ENCODE measurements at places on chromosomes 5 and 9.

GRCh38 chr9:121217609-121218292, 16.1 kb upstream of the RAB14 start:
- no peak for DNase-seq

- no peak for DNase-seq
Observed at GRCh38 chr5:180809403-180810209, 7.0 kb upstream of the MGAT1 start.

DNA sequence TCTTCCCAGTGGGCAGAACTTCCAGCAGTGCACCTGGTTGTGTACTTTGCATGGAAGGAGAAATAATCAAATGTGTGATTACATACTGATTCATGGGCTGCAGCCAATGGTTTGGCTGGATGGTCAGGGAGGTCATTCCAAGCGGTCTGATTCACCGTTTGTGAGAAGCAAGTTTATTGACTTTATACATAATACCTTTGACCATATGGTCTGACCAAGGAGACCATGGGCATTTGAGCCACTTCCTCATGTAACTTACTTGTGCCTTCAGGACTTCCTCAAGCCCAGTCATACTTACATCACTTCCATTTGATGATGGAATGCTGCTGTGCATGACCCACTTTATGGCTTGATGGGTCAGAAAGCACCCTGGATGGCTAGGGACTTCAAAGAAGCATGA, 41.1 kb downstream of the DAP start:
- peak; percentile 80 for DNase-seq

DNA sequence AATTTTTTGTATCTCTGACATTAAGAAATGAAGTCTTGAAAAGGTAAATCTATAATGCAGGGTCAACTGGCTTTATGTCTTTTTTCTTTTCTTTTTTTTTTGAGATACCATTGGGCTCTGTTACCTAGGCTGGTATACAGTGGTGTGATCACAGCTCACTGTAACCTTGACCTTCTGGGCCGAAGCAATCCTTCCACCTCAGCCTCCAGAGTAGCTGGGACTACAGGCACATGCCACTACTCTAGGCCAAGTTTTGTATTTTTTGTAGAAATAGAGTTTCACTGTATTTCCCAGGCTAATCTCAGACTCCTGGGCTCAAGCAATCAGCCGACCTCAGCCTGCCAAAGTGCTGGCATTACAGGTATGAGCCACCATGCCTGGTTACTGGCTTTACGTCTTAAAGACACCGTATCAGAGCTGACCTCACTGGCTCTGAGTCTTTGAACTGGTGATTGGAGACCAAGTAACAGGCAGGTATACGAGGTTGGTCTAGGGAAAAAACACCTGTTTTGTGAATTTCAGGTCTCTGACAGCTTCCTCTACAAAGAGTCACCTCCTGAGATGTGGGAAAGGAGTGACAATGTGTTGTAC, 70.4 kb upstream of the GPBP1 start:
- DNase-seq: no peak

DNA sequence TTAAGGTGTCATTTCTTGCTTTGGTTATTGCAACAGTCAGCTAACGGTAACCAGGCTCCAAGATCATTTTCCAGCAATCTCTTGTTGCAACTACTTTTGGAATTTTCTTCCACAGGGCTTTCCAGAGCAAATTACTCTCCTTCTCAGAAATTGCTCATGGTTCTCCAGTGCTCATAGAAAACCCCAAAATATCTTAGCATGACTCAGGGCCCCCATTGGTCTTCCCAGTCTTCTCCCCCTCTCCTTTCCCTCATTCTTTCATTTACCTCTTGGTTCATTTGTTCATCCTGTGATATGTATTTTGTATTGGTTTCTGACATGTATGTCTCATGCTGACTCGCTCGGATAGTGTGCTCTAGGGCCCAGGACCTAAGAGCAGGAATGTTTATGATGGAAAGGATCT, 35.6 kb downstream of the WWC1 start:
- no peak for DNase-seq

DNA sequence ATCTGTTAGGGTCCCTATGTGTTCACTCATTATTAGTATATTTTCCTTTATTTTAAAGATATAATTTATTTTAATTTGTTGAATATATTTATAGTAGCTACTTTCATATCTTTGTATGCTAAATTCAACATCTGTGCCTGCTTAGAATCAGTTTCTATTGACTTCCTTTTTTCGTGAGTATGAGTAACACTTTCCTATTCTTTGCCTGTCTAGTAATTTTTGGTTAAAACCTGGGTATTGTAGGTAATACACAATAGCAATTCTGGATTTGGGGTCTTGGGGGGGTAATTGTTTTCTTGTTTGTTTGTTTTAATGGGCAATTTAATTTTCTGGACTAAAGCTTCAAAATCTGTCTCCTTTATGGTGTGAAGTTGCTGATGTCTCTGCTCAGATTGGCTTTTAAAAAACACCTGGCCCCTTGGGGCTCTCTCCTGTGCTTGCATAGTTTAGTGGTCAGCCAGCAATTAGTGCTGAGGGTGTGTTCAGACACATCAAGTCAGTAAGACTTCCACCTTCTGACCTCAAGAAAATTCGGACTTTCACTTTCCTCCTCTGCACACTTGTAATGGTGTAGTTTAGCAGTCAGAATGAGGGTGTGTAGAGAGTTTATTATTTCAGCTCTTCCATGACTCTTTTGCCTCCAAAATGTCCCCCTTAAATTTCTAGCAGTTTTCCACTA, 124.4 kb upstream of the MAP1B start:
- no peak for DNase-seq

- no peak for DNase-seq
Observed at GRCh38 chr9:4082948-4083347, 216.9 kb downstream of the GLIS3 start.

DNA sequence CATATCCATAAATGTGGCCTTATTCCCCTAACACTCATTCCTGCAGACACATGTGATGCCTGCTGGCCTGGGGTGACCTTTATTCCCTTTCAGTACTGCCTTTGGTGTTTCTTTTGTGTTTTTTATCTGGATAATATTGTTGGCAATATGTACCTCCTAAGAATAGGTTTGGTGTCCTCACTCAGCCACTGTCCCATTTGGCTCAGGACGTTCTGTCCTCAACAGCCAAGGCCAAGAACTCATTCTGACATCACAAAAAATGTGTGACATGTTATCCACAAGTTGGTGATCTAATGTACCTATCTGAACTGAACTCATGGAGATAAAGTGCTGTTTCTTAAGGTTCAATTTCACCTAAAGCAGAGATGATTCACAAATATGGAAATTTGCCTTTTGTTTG, 142.9 kb upstream of the GRAMD2B start:
- no peak for DNase-seq

- DNase-seq: no peak
Observed at GRCh38 chr5:171080186-171080938, 218.5 kb downstream of the RANBP17 start.

GRCh38 chr5:39767916-39768315, 343.1 kb upstream of the DAB2 start:
- DNase-seq: no peak

DNA sequence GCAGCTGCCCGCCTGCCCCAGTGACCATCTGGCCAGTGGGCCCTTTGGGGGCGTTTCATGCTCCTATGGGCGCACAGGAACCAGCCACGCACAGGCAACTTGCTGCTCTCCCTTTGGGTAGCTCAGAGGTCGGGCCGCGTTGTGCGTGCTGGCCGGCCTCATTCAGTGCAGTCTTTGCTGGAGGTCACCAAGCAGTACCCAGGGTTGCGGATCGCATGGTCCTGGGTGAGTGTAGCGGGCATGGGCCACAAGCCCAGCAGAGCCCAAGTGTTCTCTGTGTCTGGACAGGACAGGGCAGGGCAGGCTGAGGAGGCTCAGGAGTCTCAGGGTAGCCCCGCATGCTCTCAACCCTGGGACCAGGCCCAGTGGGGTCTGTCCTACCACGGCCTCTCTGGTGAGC, 9.9 kb upstream of the MRNIP start:
- no peak for DNase-seq

- no peak for DNase-seq
Observed at GRCh38 chr9:135146241-135146640, 58.8 kb downstream of the OLFM1 start.

DNA sequence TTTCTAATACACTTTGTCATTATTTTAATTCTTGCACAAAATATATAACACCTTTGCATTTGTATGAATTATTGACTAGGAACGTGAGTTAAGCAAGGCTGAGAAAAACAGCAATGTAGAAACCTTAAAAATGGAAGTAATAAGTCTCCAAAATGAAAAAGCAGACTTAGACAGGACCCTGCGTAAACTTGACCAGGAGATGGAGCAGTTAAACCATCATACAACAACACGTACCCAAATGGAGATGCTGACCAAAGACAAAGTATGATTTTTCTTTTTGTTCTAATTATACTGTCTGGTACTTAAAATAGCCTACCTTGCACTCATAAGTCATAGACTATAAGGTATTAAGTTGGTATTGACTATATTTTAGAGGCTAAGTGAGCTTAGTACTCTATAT, 34.4 kb downstream of the RAD50 start:
- DNase-seq: no peak

DNA sequence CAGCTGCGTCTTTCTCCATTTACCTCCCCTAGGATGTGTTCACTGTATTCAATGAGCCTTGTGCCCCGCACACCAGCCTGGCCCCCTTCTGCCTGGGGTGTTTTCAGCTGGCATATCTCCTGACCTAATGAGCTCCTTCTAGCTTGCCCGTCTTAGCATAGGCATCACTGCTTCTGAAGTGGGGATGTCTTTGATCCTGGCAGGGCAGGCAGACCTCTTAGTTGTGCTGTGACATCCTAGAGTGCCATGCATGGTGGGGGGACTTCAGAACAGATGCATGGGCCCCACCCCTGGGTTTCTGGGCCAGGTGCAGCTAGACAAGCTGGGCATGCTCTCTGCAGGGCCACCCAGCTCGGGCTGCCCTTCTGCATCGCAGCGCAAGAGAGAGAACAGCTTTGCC, 172.7 kb downstream of the GADD45G start:
- DNase-seq: no peak

GRCh38 chr5:156686380-156686779, 163.7 kb upstream of the PPP1R2B start:
- DNase-seq: no peak

GRCh38 chr9:133607381-133607780, 1.8 kb downstream of the FAM163B start:
- DNase-seq: no peak

GRCh38 chr5:128062172-128062746, 21.3 kb upstream of the SLC12A2 start:
- DNase-seq: peak; percentile 62

GRCh38 chr5:140190872-140191218, 15.9 kb downstream of the CYSTM1 start:
- DNase-seq: no peak

GRCh38 chr5:12902611-12903010, 998.4 kb upstream of the CTNND2 start:
- no peak for DNase-seq

DNA sequence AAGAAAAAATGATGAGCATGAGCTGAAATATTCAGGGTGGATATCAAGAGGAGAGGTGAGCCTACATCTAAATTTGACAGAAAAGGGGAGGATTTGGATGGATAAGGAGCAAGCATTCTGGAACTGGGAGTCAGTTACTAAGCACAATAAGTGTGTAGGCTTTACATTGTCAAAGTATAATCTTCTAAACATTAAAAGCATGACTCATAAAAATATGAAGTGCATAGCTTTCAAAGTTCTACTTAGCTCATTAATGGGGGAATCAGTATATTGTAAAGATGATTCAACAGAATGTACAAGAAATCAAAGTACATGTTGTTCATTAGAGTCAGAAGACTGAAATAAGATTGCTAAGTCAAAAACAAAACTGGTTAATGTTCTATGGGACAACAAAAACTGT, 248.0 kb upstream of the GAS1 start:
- DNase-seq: no peak
